Brain pericyte (primary cell): ENCODE measurements at places on chromosomes 1 and 21.

GRCh38 chr21:35508139-35508888, 459.2 kb upstream of the RUNX1 start:
- DNase-seq = peak; percentile 47

DNA sequence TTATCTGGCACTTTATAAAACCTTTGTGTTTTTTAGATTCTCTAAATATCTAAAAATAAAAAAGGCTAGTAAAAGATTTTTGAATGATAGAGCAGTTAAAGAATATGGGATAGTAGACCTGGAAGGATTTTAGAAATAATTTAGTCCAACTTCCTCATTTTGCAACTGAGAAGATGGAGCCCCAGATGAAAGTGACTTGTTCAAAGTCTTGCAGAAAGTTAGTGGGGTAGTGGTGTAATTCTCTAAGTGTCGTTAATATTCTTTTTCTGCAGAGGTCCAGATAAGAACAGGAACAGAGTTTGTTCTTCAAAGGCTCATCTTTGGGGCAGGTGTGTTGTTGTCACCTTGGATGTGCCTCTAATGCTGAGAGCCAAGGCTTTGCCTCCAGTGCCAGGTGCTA, 159.5 kb downstream of the DISC1 start:
- DNase-seq = no peak

DNA sequence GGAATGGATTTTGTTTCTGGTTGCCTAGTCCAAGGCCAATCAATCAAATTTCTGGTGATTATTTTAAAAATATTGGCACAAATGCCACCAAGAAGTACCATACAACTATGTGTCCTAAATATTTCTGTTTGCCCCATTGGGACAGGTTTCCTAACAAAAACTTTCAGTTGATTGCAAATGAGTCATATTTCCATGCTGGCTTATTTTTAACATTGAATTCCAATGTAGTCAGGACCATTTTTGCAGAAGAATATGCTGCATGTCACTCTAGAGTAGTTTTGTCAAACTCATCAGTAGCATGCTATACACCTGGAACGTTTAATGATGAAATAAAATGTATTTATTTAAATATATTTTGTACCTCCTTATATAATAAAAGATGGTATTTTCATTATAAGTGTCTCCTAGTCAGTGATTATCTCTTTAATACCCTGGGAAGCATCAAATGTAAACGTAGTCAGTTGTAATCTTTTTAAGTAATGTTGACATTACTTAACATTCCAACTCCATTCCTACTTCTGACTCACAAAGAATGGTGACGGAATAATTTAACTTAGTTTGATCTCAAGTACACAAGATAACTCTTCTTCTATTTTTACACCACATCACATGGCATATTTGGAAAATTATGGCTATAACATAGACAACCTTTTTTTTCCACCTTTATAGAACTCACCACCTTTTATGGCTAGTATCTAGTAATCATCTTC, 39.0 kb upstream of the USH2A start:
- no peak for DNase-seq

DNA sequence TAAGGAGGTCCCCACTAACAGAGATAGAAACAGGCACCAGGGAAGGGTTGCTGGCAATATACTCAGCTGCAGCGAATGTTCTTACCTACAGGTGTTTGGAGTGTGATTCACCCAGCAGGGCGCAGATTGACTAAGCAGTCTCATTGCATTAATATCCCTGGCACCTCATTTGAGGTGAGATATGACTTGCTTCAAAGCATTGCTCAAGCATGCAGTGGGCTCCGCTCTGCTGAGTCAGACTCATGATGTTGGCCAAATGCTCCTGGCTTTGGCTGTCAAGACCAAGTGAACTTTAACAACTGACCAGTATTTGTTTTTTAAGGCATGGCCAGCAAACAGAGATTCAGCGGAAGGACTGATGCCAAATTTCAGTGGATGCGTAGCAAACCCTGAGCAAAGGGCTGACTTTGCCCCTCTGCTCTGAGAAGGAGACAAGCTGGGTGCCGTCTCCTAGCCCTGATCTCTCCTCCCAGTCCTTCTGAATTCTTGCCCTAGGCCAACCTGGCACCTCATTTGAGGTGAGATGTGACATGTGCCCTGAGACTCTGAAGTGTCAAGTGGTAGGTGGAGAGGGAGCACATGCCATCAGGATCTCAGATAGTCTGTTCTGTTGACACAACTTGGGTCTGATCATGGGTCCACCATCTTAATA, 187.1 kb upstream of the COA6 start:
- DNase-seq = no peak

- no peak for DNase-seq
Measured at GRCh38 chr1:31753707-31754349, 10.3 kb downstream of the ADGRB2 start.

DNA sequence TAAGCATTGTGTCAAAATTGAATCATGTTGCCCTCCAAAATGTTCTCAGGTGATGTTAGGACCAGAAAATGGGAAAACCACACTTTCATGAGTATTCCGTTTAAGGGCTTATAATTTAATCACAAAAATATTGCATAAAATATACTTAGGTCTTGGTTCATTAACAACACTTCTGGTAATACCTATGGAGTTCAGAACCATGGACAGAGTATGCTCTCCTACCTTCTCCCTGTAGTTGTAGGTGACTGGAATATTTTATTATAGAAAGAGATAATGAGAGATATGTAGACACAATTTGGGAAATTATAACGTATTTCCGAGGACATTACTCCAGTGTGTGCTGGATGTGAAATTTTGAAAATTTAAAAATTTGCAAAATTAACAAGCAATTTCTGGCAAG, 232.5 kb downstream of the NCAM2 start:
- DNase-seq = no peak

DNA sequence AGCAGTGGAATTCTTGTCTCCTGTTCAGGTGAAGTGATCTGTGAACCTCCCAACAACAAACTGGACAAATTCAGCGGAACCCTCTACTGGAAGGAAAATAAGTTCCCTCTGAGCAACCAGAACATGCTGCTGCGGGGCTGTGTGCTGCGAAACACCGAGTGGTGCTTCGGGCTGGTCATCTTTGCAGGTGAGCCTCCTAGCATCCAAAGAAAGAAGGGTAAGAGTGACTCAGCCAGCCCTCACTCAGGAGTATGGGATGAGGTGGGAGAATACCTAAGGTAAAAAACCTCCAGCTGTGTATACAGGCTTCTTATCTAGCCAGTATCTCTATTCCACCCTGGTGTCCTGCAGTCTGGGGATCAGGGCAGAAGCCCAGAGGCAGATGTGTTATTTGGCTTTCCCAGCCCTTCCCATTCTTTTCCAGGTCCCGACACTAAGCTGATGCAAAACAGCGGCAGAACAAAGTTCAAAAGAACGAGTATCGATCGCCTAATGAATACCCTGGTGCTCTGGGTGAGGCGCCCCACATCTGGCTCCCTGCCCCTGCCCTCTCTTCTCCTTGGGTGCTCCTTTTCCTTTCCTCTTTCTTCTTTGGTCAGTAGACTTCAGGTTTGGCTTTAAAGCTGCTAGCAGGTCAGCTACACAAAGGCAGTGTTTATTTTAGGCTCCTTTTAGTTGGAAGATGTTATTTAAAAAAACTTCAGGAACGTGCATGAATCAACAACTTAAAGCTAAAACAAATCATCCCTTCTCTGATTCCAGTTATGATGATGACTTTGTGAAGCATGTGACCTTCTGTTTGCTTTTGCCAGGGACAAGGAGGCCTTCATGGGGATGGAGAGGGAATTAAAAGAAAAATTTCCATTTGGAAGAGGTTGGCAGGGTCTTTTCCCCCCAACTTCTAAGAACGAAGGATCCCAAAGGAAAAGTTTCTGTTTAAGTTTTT, 9.0 kb downstream of the ATP8B2 start:
- no peak for DNase-seq

GRCh38 chr1:219081943-219082925, 91.4 kb upstream of the LYPLAL1 start:
- no peak for DNase-seq
